ENCODE measurements at places on chromosomes 6 and 20.

DNA sequence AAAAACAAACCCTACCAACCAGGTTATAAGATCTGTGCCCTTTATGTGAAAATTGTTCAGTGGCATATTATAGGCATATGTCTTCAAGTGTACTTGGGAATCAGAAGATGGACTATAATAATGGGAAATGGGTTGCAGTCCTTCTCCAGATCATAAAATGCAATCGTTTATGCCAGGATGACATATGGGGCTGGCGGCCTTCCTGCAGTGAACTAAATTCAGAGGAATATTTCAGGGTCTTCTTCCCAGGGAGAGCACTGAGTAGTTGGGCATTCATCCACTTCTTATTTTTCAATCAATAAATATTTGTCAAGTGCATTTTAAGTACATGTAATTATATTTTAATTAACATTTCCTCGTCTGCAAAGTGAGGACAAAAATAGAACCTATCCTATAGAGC, 176.2 kb upstream of the CNR1 start:
- H3K27me3 ChIP-seq, result no peaks in the 10 kb centered on the region
- no peak overlapping the region for H3K4me3 ChIP-seq
- no peaks in the 10 kb centered on the region for H3K36me3 ChIP-seq

- peak overlapping the region; percentile 97 for H3K27ac ChIP-seq
- peaks cover 39% of the 10 kb centered on the region for H3K4me1 ChIP-seq
- no peaks in the 10 kb centered on the region for H3K27me3 ChIP-seq
- H3K36me3 ChIP-seq, result peaks cover 4% of the 10 kb centered on the region
- DNase-seq, result peak; percentile 34
Measured at GRCh38 chr6:30687659-30688431, 1.4 kb upstream of the PPP1R18 start.

- DNase-seq, result no peak
- no peak overlapping the region for H3K4me3 ChIP-seq
- no peaks in the 10 kb centered on the region for H3K36me3 ChIP-seq
- H3K27me3 ChIP-seq, result no peaks in the 10 kb centered on the region
Measured at GRCh38 chr6:12483712-12484111, 193.6 kb downstream of the EDN1 start.

GRCh38 chr20:12067686-12068085, 150.0 kb downstream of the BTBD3 start:
- no peaks in the 10 kb centered on the region for H3K4me1 ChIP-seq
- no peaks in the 10 kb centered on the region for H3K36me3 ChIP-seq
- H3K4me3 ChIP-seq, result no peak overlapping the region
- no peak overlapping the region for H3K27ac ChIP-seq
- H3K27me3 ChIP-seq, result no peaks in the 10 kb centered on the region

DNA sequence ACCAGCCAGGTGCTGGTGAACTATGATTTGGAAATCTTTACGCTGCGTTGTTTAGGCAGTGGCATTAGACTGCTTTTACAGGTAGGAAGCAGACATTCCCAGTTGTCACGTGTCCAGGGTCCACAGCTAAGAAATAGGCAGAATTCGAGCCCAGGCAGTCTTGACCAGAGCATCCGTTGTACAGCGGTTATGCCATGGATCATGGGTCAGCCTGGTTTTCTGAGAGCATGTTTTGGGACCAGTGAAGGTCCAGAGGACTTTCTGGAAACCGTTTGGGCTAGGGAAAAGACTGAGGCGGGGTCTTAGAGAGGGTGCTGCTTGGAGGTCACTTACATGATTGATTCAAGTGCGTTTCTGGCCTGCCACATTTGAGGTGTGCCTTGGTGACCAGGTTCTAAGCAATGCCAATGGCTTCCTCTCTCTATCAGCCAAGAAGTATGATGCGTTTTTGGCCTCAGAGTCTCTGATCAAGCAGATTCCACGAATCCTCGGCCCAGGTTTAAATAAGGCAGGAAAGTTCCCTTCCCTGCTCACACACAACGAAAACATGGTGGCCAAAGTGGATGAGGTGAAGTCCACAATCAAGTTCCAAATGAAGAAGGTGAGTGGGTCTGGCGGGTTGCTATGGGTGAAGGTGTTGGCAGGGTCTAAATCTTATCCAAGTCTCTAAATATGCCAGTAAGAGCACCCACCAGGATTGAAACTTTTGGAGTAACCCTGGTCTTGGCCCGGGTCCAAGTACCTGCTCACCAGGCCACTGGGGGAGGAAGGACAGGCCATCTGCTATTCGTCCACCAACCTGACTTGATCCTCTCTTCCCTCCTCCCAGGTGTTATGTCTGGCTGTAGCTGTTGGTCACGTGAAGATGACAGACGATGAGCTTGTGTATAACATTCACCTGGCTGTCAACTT, 1.8 kb downstream of the RPL10A start:
- H3K4me1 ChIP-seq, result peaks cover 21% of the 10 kb centered on the region
- no peaks in the 10 kb centered on the region for H3K27me3 ChIP-seq
- H3K36me3 ChIP-seq, result peaks cover 31% of the 10 kb centered on the region
- peak overlapping the region; percentile 81 for H3K4me3 ChIP-seq
- DNase-seq, result peak; percentile 52

- no peak overlapping the region for H3K27ac ChIP-seq
- no peaks in the 10 kb centered on the region for H3K27me3 ChIP-seq
- DNase-seq, result no peak
- H3K4me3 ChIP-seq, result no peak overlapping the region
Measured at GRCh38 chr6:129476810-129477209, 233.2 kb downstream of the ARHGAP18 start.

DNA sequence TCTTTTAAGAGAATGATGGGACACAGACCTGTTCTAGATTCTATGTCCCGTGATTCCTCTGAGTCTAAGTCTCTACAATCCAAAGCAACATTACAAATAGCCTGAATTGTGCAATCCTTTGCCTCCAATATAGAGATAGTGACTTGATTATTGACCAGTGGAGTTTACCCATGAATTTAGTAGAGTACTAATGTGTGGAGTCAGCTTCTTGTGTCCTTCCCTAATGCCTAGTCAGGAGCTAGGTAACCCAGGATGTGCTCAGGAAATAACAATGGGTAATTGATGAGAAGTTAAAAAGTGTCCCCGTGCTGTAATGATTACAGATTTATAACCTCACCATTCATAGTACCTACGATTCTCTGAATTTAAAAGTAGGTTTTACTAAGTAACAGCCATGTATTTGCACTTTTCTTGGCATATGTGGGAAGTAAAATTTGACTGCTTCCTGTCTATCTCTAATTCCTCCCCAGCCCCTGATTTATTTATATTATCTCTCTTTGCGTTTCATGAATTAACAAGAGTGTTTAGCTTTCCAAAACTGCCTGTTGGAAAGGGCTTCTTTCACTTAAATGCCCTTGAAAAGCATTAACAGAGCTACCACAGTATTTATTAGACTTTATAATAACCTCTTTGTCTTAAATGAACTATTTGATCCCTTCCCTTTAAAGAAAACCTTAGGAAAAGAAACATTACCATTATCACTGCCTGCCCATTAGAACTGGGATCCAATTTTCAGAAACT, 30.5 kb downstream of the NEDD9 start:
- H3K27ac ChIP-seq, result no peak overlapping the region
- no peak for DNase-seq
- peaks cover 21% of the 10 kb centered on the region for H3K4me1 ChIP-seq
- H3K36me3 ChIP-seq, result no peaks in the 10 kb centered on the region
- H3K27me3 ChIP-seq, result no peaks in the 10 kb centered on the region

- H3K4me1 ChIP-seq, result peaks cover 47% of the 10 kb centered on the region
- peak overlapping the region; percentile 12 for H3K27ac ChIP-seq
- no peak for DNase-seq
- no peak overlapping the region for H3K4me3 ChIP-seq
- H3K36me3 ChIP-seq, result peaks cover 34% of the 10 kb centered on the region
Measured at GRCh38 chr20:38092260-38092857, 58.8 kb downstream of the RPRD1B start.

DNA sequence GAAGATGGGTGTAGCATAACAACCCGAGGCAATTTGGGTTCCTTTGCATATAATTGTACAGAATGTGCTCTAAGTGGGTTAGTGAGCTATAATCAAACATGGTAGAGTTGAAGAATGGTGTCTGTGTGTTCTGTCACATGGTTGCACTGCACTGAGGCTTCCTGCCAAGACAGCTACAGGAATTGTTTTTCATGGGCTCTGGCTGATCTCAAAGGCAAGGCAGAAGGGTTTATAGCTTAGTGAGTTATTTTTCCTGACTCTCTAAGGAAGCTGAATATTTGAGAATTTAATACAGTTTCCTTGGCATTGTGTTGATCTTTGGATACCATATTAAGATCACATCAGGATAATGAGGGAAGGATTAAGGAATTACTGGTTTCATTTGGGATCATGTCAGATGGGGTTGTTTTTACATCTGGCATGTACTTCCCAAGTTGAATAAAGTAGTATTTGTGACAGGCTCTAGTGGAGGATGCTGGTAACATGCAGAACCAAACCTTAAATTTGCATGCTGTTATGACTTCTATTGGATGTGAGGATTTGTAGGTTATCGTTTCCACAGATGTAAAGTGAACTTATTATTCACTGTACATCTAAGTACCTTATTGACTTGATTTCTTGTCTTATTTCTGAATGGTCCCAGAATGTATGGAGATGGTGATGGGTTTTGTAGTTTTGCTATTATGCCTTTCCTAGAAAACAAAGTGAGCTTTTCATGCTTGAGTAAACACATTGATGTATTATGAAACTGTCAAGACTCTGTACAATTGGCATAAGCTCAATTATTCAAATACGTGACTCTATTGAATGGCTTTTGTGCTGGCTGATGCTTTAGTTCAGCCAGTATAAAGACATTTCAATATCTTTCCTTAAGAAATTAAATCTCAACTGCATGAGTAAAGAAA, 43.3 kb downstream of the LRRC1 start:
- H3K27ac ChIP-seq, result no peak overlapping the region
- no peak for DNase-seq
- no peaks in the 10 kb centered on the region for H3K36me3 ChIP-seq
- H3K4me1 ChIP-seq, result no peaks in the 10 kb centered on the region
- H3K4me3 ChIP-seq, result no peak overlapping the region

- no peak overlapping the region for H3K27ac ChIP-seq
- no peak for DNase-seq
- H3K27me3 ChIP-seq, result no peaks in the 10 kb centered on the region
- H3K4me1 ChIP-seq, result no peaks in the 10 kb centered on the region
- no peaks in the 10 kb centered on the region for H3K36me3 ChIP-seq
Measured at GRCh38 chr6:7479801-7480266, 61.6 kb upstream of the DSP start.

Measured in gastrocnemius medialis (tissue), 4 donors.